ENCODE measurements at places on chromosomes 4 and X.
A peak's percentile ranks its signal among the peaks of the same experiment; 100 is the strongest.

GRCh38 chr4:173056271-173056670 is 112.3 kb upstream of the GALNT7 start:
- DNase-seq: no peak

DNA sequence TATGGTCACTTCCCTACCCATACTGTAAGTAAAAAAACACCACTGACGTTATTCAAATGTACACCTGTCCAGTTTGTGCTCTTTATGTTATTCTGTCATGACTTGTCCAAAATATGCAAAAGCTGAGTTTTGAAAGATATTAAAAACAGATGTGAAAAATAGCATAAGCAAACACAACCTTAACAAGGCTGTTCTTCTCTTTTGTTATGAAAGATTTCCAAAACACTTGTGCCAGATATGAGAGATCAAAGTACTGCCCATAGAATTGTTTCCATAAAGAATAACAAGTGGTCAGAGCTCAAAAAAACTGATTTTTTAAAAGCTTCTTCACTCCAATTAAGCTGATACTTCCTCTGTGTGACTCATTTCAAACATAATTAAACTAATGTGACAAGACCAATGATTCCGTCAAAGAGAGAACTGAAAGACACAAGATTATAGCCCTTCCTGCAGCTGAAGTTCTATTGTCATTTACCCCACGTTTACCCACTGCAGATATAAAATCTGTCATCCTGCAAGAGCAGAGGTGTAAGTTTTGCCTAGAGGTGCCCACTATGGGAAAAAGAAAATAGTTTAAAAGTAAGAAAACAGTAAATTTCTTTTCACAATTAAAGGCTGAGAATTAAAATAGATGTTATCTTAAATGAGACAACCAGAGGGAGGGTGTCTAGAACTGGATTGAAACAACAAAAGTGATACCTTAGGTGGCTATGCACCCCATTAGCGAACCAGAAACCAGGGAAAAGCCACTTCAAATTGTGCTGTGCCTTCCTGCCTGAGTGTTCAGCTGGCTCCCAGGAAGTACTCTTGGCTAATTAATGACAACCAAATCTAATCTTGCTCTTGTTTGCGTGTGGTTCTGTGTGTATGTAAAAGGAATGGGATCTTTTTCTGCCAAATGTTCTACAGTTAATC is 30.1 kb downstream of the RASSF6 start:
- DNase-seq: peak; percentile 73

DNA sequence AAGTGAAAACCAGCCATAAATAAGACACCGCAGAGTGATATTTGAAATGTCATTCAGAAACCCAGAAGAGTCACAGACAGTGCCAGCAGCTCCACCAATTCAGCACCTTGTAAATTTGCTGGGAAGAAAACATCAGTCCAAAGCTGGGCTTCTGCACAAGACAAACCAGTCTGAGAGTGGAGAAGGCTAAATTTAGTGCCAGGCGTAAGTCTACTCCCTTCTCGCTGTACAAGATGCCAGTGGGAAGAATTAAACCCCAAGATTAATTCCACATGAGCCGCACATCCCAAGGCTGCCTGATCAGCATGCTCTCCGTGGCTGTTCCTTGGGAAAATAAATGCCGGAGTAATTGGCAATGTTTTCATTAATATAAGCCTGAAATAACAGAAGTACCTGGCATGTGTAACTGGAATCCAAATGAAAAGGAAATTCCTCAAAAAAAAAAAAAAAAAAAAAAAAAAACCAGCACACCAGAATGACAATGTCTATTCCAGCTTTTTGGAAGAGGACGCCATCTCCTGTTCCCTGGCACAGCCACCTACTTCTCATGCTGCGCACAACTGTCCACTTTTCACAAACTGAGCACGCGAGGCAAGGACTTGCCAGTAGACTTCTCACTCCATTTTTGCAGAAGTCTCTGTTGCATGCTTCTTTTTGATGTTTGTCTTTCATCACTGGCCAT is 95.5 kb downstream of the NSUN7 start:
- no peak for DNase-seq

DNA sequence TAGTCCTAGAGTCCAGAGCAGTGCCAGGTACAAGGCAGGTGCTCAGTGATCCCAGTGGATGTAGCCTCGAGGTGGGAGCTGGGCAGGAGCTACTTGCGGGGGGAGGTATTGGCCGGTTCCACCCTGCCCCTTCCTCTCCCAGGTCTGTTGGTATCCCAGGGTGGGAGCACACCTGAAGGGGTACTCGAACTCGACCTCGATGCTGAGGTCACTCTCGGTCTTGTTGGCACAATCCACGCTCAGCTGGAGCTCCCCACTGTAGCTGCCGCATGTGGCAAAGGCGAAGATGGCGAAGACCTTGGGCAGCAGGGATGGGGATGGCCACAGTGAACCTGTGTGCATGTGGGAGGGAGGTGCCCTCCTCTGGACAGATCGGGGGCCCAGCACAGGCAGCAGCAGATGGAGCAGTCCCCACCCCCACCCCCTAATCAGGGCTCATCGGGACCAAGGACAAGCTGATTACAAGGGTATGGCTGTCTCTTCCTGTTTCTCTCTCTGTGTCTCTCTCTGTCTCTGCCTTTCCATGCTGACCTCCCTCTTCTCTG is 2.4 kb downstream of the SYP start:
- no peak for DNase-seq

DNA sequence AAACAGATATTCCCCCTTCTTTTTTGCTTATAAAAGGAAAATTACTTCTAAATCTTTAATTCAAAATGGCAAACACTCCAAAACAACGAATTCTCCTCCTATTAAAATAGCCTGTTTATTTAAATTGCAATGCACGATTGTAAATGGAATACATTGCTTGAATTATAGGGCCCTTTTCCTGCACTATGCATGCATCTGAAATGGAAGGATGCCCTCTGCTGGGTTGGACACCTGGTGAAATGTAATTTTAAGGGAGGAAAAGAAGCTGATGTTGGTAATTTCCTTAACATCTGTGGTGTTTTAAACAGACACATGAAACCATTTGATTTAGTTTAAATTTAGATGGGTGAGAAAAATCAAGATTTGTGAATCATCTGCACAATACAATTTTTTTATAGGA is 72.8 kb downstream of the GRXCR1 start:
- no peak for DNase-seq

DNA sequence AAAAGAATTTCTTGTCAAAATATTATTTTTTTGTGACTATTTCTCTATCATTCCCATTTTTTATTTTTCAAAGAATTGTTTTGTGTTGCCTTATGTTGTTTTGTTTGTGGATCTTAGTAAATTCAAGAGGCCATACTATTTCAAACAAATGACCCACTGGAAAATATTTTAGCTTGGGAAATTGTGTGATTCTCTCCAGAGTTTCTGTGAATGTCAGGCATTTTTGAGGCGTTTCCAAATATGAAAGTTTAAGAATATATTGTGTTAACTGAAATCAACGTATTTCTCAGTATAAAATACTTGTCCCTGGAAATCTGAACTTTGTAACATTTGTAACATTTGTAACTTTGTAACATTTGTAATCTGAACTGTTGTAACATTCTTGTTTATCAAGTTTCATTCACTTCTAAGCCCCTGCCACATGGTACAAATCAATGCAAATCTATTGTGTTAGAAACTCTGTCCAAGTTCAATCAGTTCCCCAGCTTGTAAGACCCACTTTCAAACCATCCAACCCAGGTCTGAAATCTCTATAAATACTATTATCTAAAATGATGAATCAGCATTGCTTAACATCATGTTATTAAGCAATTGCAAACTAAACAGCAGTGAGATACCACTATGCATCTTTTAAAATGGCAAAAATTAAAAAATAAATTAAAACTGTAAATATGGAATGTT is 465.4 kb upstream of the GRID2 start:
- DNase-seq: no peak

DNA sequence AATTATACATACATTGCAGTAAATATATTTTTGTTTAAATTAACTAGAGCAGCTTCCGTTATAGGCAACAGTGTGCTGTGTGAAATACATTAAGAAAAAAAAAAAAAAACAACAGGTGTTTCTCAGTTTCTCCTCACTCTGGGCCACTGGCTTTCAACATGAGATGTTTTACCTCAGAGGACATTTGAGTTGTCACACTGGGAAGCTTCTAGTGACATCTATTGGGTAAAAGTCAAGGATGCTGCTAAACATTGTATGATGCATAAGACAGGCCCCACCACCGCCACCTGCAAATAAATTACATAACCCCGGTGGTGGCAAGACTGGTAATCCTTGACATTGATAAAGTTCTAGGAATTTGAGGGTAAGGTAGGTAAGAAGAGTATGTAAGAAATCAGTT is 1512.2 kb downstream of the C4orf33 start:
- DNase-seq: no peak

GRCh38 chr4:3689006-3689405 is 77.2 kb upstream of the ADRA2C start:
- no peak for DNase-seq

- no peak for DNase-seq
These were observed 55.6 kb downstream of the HAUS3 start for GRCh38 chr4:2186133-2186864.

GRCh38 chr4:8318509-8318908 is 49.0 kb downstream of the HTRA3 start:
- DNase-seq: no peak
